ENCODE measurements at places on chromosomes 2 and 18.

DNA sequence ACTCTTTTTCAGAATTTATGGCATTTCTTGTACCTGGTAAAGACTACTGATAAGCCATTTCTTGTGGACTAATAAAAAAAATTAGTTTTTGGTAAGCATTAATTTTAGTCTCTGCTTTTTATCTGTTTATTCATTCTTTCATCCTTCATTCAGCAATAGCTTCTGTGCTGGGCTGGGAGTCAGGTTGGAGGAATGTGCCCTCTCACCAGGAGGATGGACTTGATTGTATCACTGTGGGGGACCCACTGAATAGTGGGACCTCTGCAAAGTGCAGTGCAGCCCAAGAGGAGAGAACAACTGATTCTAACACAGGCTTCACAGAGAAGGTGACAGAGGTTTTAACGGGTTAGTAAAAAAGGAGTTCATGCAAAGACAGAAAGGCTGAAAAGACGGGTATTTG lies 39.1 kb downstream of the CDC42EP3 start:
- no peak for DNase-seq

GRCh38 chr2:64537991-64538390 lies 13.9 kb downstream of the AFTPH start:
- DNase-seq, result no peak

DNA sequence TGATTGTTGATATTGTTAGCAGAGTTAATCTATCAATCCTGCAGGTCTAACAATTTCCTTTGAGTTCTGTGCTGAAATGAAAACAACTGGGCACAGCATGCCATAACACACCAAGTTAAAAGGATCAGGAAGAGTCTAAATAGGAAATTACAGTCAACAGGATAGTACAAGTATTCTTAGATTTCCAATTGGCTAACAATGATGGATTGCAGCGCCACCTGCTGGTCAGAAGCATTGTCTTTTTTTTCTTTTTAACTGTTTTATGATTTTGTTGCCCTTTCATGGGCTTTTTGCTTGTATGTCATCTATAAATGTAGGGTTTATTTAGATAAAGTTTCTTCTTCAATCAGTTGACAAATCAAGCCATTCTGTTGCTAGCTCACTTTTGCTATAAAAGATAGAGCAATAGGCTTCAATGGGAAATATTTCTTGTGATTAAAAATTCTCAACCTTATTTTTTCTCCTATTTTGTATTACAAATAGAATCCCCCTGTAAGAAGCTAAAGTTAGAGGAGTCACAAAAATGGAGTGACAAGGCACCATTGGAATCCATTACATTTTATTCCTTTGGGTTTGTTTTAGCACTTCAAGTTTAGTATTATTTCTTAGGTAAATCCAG lies 40.8 kb upstream of the RPRM start:
- peak; percentile 19 for DNase-seq

GRCh38 chr18:75211002-75211621 lies 515 bp downstream of the TSHZ1 start:
- no peak for DNase-seq

DNA sequence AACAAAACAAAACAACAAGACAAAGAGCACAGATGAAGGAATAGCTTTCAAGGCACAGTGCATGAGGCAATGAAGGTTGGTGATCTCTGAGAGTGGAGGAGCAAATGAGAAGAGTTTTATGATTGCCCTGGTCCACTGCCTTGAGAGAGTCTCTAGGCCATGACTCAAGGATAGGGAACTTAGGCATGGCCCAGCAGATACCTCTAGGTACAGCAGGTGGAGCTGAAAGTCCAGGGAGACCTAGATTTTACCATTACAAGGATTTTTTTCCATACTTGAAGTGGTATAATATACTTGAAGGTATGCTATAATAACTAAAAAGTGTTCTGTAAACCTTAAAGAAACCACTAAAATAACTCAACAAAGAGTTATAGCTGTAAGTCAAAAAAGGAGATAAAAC lies 239.5 kb upstream of the KLHL29 start:
- DNase-seq, result no peak

- no peak for DNase-seq
Observed at GRCh38 chr2:122070241-122070731, 314.8 kb downstream of the TSN start.

- no peak for DNase-seq
Observed at GRCh38 chr2:195768431-195768830, 111.4 kb downstream of the SLC39A10 start.

GRCh38 chr2:215613280-215613679 lies 177.4 kb upstream of the FN1 start:
- DNase-seq, result no peak

- DNase-seq, result no peak
Observed at GRCh38 chr2:215489288-215489848, 53.5 kb upstream of the FN1 start.

- no peak for DNase-seq
Observed at GRCh38 chr18:49581371-49581770, 19.5 kb downstream of the LIPG start.

DNA sequence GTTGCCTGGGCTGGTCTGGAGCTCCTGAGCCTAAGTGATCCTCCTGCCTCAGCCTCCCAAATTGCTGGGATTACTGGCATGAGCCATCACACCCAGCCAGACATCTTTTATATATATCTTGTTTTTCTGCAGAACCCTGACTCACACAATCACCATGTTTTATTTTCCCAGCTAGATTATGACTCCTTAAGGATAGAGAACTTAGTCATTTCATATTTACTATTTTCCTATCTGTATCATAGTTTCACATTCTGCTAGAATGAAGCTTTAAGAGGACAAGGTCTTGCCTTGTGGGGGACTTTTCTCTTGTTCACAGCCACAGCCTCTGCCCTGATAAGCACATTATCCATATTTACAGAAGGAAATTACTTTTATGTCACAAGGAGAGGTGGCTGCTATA lies 73.9 kb downstream of the LBH start:
- DNase-seq, result no peak

- no peak for DNase-seq
Observed at GRCh38 chr2:206472094-206472493, 28.8 kb downstream of the ADAM23 start.
